ENCODE measurements at places on chromosomes 12 and 14.

DNA sequence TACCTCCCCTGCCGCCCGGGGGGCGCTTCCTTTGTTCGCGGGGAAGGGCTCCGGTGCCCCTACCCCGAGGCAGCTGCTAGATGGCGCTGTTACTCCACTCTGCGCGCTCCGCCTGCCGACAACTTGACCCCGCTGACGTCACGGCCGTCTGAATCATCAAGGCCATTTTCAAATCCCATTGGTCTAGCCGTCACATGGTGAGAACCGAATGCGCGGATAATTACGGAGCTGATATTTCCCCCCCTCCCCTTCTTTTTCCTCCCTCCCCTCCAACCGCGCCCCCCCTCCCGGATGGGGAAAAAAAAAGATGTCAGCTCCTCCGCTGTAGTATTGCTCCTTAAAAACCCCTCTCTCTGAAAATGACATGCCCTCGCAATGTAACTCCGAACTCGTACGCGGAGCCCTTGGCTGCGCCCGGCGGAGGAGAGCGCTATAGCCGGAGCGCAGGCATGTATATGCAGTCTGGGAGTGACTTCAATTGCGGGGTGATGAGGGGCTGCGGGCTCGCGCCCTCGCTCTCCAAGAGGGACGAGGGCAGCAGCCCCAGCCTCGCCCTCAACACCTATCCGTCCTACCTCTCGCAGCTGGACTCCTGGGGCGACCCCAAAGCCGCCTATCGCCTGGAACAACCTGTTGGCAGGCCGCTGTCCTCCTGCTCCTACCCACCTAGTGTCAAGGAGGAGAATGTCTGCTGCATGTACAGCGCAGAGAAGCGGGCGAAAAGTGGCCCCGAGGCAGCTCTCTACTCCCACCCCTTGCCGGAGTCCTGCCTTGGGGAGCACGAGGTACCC, at the start of gene HOXC10:
TSS of gene HOXC10 (plus strand) at position 246 of the 791 bp plus-strand sequence. CDS start at position 360, 114 bp downstream.
- DNase-seq, result peak; percentile 95

DNA sequence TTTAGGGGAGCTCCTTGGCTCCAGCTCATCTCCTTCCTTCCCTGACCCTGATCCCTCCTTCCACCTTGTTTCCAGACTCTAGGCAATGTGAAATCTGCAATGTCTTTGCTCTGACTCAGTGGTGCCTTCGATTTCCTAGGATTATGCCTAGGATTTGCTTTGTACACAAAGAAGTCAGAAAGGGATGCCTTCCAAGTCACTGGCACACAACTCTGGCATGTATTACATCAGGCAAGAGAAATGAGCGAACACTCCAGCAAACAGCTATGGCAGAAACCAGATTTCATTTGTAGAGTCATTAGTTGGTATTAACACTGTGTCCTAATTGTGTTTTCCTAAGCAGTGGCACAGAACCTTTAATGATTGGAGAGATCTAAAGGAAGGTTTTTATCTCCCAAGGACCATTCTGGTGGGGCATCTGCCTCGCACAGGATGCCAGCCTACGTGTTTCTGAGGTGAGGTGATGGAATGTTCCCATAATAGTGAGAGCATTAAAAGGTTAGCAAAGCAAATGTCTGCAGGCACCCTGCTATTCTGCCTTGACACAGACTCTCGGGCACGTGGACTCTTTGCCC, 84.9 kb downstream of the WSCD2 start:
- DNase-seq, result no peak

DNA sequence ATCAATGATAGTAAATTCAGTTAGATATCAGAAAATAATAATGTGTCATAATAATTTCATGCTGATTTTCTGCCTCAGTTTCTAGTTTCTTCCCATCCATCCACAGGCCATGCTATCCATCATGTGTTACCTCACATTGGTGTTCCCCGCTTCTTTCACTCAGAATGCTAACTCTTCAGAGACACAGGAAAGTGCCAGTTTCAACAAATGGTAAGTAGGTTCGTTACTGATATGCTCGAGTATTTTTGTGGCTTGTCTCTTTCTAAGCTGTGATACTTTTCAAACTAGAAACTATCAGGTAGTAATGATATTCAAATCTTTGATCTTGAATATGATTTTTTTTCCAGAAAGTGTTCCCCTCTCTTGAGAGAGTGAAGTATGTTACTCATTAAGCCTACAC, 1.5 kb downstream of the KLRB1 start:
- no peak for DNase-seq

- DNase-seq, result peak; percentile 29
Measured at GRCh38 chr14:23005451-23006187, 4.3 kb downstream of the C14orf93 start.

- DNase-seq, result no peak
Measured at GRCh38 chr12:95051241-95051640, 22.2 kb downstream of the NR2C1 start.

DNA sequence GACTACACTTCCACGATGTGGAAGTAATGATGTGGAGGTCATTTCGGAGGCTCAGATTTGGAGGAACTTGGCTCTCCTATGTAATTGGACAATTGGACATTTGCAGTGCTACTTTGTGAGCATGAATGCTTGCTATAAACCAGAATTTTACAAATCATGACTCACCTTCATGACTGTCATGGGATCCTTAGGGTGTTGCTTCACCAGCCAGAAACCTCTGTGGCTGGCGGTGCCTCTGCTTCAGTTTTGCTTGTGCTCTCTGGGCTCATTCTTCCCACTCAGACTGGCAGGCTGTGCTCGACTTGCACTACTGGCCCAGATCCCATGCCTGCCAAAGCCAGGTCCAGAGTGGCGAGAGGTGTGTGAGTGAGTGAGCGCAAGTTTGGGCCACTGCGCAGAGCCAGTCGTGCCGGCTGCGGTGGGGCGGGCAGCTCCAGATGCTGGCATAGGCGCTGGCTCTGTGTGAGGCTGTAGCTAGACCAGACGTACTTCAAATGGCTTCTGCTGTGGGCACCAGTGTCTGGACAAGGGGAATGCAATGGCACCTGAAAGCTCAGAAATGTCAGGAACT, 387.8 kb downstream of the AEBP2 start:
- peak; percentile 29 for DNase-seq

GRCh38 chr12:93938317-93938716, 210.1 kb upstream of the PLXNC1 start:
- DNase-seq, result no peak

- peak; percentile 65 for DNase-seq
Measured at GRCh38 chr12:120468325-120468820, 1.2 kb downstream of the SRSF9 start.

- DNase-seq, result no peak
Measured at GRCh38 chr14:50366115-50366514, 30.6 kb downstream of the CDKL1 start.

DNA sequence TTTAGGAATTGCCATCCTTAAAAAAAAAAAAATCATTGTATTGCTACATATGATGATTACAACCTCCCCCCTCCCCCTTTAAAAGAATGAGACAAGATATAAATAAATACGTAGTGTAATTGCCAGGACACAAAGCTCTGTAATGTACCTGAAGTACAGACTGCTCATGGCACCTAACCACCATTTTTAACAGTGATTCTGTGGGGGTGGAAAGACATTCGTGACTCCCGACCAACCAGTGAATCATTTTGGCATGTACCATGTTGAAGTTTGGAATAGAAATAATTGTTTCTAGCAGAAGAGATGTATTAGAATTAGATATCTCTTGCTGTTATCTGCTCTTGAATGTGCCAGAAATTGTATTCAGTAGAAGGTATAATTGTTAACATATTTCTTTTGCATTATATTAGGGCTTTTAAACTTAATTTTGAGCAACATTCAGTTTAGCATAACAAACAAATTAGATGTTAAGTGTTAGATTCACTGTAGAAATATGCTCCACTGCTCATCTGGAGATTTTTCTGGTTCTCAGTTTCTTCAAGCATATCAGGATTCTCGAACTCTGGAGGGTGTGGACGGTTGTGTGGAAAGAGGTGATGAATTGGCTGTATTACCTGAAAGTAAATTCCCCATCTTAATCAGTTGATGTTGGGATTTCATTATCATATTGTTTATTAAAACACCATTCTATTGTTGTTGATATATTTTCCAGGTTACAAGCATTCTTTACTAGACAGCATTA, 31.1 kb downstream of the FRS2 start:
- peak; percentile 63 for DNase-seq

DNA sequence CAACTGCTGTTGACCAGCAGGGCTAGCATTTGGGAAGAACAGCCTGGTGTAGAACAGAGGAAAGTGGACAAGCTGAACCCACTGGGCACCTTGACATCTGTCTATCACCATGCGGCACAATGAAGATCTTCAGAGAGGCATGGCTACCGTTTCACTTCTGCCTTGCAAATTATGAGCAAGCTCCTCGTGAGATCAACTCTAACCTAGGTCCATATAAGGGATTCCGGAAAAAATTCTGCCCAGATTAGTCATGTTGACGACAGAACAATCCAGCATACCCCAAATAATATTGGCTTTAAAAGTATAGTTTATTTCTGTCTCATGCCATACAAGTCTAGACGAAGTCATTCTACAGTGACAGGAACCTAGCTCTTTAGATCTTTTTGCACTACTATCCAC, 91.6 kb upstream of the ATF7IP start:
- DNase-seq, result peak; percentile 70

GRCh38 chr14:69650948-69651369, 39.6 kb downstream of the SUSD6 start:
- DNase-seq, result peak; percentile 72

DNA sequence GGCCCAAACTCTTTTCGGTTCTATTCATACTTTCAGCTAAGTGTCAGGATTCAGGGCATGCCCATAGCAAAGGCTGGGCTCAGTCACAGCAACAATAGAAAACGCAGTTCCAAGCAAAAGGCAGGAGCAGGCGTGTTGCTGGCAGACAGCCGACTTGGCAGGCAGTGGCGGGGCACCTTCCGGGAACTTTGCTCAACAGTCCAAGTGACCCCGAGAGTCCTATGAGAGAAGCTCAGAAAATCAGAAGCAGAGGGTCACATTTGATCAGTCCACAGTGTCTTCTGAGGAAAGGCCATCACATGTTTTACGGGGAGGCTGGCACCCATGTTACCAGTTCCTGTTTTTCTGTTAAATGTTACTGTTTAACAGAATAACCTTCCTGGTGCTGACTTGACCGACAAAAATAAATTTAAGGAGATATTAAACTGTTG, 115.0 kb downstream of the DACT1 start:
- no peak for DNase-seq

- DNase-seq, result no peak
Measured at GRCh38 chr12:49079793-49080192, 10.0 kb upstream of the RHEBL1 start.

GRCh38 chr14:94098326-94098992, 12.1 kb upstream of the IFI27 start:
- peak; percentile 45 for DNase-seq

GRCh38 chr14:38721822-38722431, 381.1 kb downstream of the SEC23A start:
- DNase-seq, result peak; percentile 58

- DNase-seq, result no peak
Measured at GRCh38 chr14:21053184-21054122, 4.2 kb upstream of the RNASE8 start.

- DNase-seq, result no peak
Measured at GRCh38 chr12:42469355-42470175, 120.0 kb downstream of the PRICKLE1 start.

DNA sequence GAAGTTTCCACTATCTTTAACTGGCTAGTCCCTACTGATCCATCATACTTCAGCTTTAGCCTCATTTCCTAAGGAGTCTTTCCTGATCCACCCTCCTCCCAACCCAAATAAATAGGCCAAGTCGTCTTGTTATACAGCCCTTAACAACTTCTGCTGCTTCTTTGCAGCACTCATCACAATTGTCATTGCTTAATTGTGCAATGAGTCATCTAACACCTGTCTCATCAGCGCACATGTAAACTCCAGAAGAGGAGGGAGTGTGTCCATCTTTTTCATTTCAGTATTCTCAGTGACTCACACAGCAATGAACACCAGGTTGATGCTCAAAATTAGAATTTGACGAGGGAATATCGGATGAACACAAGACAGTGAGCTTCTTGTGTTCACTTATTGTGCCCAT, 87.3 kb downstream of the SUDS3 start:
- DNase-seq, result no peak
